Kidney tubule cell (primary cell): ENCODE measurements at places on chromosomes 3 and 15.
A peak's percentile ranks its signal among the peaks of the same experiment; 100 is the strongest.

GRCh38 chr3:35262406-35262805 is 376.9 kb upstream of the ARPP21 start:
- DNase-seq = no peak

DNA sequence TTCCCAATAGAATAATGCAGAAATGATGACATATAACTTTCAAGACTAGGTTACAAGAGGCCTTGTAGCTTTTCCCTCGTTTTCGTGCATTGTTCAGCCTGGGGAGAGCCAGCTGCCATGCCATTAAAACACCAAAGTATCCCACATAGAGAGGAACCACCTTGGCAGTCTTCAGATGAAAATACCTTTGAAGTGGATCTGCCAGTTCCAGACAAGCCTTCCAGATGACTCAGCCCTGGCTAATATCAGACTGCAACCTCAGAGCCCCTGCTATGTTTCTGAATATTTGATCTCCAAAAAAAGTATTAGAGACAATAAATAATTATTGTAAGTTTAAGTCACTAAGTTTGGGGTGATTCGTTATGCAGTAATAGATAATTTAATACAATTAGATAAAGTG is 294.3 kb upstream of the GBE1 start:
- peak; percentile 40 for DNase-seq

GRCh38 chr3:82038556-82038955 is 277.1 kb upstream of the GBE1 start:
- DNase-seq = no peak

GRCh38 chr3:158935846-158936245 is 134.0 kb downstream of the MFSD1 start:
- DNase-seq = peak; percentile 92

- peak; percentile 33 for DNase-seq
Measured at GRCh38 chr15:80615783-80616391, 79.2 kb upstream of the ABHD17C start.

- no peak for DNase-seq
Measured at GRCh38 chr3:49607796-49608195, 53.5 kb downstream of the BSN start.

DNA sequence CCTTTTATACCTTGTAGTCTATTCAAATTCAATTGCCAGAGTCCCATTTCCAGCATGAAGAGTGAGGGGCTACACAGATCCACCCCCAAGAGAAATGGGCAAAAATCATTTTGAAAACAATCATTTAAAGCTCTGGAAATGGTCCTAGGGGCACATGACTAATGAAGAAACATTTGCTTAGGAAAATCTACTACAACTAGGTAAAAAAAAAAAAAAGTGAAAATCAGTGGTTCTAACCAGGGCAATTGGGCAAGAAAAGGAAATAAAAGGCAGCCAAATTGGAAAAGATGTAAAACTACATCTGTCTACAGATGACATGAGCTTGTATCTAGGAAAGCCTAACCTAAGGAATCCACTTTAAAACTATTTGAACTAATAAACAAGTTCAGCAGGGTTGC is 9.4 kb downstream of the IMPG2 start:
- DNase-seq = no peak

- DNase-seq = peak; percentile 56
Measured at GRCh38 chr3:177300842-177301241, 103.6 kb upstream of the TBL1XR1 start.

GRCh38 chr3:78249294-78249693 is 1209.4 kb downstream of the ROBO2 start:
- no peak for DNase-seq

DNA sequence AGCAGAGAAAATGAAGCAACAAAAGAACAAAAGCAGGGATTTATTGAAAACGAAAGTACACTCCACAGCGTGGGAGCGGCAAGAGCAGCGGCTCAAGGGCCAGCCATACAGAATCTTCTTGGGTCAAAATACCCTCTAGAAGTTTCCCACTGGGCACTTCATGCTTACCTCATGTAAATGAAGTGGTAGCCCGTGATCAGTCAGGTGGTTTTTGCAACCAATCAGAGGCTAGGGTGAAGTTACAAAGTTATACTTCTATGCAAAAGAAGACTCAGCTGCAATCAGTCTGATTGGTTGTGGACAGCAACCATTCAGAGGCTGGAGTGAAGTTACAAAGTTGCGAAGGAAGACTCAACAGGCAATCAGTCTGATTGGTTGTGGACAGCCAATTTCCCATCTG is 37.8 kb upstream of the TRH start:
- DNase-seq = peak; percentile 50

GRCh38 chr3:184874709-184875644 is 63.0 kb downstream of the VPS8 start:
- peak; percentile 44 for DNase-seq

DNA sequence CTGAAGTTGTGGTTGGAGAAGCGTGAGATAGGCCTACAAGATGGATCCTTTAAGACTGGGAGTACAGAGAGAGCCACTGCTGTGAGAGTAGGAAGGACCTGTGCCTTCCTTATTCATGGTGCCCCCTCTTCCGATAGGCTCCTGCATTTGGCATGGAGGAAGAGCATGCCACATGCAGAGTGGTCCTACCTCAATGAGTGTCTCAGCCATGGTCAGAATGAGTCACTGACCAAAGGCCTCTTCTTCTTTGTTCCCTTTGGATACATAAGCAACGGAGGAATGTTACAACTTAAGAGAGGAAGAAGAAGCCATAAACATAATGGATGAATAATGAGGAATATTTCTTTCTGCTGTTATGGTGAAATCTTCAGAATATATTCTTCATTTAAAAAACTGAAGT is 681.2 kb upstream of the GRM7 start:
- DNase-seq = peak; percentile 14
